ENCODE measurements at places on chromosomes 4 and X.

DNA sequence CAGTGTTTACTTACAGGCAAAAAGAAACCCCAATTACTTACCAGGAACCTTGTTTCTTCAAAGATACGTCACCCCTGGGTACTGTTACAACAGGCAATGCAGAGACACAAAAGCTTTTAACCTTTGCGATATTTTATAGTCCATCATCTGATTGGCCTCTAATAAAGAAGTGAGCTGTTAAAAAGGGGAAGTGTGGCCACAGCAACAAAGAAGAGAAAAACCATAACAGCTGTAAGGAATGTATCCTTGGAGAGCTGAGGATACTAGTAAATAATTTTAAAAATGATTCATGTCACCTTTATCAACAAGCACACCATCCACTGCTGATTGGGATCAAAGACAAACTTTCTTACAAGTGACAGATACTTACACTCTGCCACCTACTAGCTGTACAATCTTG lies 14.1 kb downstream of the GABRA4 start:
- no peak for DNase-seq

GRCh38 chr4:162059656-162060055 lies 104.1 kb downstream of the FSTL5 start:
- DNase-seq, result no peak

DNA sequence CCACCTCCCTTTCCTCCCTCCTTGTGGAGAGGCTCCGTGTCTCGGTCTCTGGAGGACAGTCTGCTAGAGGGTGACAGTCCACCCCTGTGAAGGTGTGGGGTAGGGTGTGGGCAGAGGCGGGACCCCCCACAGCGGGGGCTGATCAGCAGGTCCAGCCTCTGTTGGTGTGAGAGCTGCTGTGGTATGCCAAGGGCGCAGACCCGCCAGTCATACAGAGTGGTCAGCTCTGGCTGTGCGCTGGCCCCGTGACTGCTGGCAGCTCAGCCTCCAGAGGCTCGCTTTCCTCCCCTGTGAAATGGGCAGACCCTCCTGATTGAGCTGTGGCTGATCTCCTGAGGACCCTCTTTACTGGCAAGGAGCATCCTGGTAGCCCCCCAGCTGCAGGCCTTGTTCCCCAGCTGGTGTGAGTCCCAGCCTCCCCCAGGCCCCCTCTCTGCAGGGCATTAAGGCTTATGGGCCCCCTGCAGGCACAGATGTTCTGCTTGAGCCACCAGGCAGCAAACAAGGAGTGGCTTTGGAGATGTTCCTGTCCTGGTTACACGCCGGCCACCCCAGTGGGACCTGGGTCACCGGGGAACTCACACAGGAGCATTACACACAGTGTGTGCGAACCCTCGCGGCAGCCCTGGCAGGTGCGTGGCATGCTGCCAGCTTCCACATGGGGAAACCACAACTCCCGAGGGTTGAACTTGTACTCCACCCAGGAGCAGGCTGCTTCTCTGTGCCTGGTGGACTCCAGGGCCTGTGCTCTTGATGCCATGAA lies 76.8 kb downstream of the PPP2R2C start:
- DNase-seq, result no peak

DNA sequence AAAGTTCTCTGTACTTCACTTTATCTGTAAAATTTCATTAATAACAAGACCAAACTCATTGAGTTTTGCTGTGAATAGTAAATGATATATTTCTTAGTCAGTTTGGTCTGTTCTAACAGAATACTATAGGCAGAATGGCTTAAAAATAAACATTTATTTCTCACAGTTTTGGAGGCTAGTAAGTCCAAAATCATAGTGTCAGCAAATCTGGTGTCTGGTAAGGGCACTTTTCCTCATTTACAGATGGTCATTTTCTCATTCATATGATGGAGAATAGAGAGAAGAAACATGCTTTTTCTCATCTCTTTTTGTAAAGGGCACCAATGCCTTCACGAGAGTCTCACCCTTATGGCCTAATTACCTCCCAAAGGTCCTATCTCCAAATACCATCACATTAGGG lies 415.1 kb downstream of the FAM133A start:
- DNase-seq, result no peak

DNA sequence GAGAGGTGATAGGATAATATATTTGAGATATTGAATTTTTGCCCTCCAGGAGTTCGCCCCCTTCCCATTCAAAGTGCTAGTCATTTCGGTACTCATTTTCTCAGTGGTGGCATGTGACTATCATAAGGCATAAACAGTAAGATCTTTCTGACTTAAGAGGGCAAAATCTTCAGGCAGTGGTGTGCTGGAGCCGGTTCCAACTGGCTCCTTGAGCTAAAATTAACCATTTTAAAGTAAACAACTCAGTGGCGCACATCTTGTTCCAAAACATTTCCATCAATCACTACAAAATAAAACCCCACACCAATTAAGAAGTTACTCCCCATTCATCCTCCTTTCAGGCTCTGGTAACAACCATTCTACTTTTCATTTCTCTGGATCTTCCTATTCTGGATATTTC lies 43.3 kb downstream of the LUZP4 start:
- DNase-seq, result no peak

DNA sequence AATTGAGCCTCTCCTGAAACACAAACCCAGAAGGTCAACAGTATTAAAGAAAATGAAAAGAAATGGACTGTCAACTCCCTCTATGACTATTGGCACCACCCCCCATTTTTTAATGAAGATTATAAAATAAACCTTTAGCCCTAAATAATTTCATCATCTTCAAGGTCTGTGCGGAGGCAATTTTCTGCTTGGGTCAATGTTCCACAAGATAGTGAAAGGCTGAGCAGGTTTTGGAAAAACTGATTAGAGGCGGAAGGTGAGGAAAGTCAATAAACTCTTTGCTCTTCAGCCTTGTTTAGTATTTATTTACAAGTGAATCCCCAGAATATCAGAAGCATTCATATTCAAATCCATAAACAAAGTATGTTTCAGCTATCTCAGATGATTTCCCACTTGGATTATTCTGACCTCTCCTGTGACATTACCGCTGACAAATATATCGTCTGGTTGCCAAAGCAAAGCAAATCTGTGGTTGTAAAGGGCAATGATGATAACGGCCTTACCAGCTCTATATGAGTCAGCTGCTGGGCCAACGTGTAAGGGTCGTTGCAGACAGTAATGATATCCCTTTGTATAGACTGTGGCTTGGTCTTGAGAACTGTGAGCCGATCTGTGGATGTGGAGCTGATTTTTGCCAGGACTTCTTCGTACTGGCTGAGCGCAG lies 24.0 kb downstream of the RASGEF1B start:
- no peak for DNase-seq

DNA sequence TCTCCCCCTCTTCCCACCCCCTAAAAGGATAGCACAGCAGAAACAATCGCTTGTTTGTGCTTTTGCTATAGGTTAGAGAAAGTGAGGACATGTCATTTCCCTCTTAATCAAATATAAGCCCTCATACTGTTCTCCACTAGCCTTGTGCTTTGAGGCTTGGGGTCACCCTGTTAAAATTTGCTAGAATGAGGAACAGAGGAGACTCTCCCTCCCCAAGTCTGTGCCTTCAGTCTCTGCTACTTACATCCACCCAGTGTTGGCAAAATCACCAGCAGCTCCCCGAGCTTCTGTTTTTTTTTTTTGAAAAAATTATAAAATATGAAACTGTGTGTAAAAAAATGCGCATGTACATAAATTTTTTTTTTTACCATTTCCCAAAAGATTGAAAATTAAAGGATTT lies 19.3 kb downstream of the KLF3 start:
- no peak for DNase-seq

DNA sequence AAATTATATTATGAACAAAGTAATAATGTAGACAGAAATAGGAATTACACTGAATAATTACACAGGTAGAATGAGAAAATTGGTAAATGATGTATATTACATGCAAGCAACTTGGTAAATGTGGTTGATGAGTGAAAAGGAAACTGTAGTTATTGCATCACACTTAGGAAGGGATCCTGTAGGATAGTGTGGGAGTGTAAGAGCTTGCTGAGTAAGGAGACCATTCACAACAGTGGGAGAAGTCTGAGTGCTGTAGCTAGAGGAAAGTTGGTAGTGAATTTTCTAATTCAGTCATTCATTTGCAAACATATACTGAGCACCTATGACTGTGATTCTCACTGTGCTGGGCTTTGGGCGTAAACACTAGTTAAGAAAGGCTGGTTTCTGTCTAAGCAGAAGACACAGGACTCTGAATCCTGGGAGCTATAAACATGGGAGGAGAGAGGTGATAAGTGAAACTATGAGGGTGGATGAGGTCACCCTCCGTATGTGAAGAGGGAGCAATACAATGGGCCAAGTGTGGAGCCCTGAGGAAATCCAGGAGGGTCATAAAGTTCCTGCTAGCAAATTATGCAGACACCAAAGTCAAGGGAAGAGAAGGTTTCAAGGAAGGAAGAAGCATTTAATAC lies 14.2 kb upstream of the CPE start:
- no peak for DNase-seq

DNA sequence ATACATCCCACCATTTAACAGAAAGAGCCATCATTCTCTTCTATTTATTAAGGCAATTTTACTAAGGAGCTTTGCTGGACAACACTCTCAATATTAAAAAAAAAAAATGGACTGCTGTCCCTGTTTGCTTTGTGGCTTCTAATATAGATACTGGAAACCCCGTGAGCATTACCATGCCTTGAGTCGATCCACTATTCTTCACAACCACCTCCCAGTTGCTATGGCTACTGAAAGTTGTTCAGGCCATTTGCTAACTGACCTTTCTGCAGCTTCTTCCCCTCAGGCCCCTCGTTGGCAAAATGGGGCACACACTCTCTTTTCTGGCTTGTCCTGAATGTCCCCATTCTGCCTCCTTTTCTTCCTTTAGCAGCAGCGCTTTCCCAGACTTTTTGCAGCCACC lies 340.4 kb downstream of the NR3C2 start:
- DNase-seq, result no peak
